Activated naive CD8-positive, alpha-beta T cell treated with anti-CD3 and anti-CD28 coated beads, Interleukin-2, amount 50 U/mL, for 24 hours (primary cell): ENCODE measurements at places on chromosomes 12 and 14.

DNA sequence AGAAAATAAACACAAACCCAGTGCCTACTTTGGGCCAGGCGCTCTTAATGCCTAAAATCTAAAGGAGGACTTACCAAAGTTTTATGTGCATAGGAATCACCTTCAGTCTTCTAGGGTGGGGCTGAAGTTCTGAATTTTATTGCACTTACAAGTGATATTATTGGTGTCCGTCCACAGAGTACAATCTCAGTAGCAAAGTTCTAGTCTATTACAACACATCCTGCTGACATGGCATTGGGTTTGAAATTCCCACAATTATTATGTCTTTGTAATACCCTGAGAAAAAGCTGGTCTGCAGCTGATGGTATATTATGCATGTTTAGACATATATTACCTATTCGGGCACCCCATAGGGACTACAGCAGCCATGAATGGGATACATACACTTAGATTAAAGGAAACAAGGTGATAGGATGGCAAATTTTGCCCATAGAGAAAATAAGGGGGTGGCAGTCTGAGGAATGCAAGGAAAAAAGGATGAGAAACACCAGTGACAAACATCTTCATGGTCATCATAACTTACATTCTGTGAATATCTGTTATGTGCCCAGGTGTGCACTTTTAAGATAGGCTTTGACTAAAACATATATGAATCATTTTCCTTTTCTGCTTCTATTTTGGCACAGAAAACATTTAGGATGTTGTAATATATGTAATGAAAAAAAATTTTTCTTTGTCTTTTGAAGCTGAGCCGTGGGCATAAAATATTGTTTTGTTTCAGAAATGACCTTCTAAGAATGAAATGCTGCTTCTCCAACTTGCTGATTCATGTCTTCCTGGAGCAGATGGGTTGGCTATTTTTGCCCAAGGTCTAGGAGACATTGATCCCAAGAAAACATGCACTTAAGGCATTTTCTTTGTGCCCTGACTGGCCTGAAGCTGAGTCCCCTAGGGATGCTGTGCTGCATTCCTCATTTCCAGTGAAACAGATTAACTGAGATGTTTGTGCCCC, 27.2 kb upstream of the ALG10 start:
- DNase-seq: no peak

DNA sequence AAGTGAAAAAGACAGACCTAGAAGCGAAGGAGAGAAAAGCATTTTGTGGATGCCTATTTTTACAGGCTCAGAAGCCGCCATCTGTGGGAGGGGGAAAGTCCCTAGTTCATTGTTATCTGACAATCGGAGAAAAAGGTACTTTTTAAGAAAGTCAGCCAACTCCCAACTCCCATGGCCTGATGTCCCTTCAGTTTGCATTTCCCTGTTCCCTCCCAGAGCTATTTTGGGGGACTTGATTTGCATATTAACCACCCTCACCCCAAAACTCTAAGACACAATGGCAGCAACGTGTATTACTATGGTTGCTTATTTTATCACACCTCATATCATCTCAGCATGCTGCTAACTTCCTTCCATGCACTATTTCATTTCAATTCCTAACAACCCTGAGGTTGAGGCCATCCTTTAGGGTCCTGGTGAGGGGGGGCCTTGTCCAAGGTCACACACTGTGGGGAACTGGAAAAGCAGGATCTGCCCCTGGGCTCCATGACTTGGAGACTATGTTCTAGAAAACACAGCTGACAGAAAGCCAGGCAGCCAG, 18.7 kb downstream of the HVCN1 start:
- peak; percentile 60 for DNase-seq

DNA sequence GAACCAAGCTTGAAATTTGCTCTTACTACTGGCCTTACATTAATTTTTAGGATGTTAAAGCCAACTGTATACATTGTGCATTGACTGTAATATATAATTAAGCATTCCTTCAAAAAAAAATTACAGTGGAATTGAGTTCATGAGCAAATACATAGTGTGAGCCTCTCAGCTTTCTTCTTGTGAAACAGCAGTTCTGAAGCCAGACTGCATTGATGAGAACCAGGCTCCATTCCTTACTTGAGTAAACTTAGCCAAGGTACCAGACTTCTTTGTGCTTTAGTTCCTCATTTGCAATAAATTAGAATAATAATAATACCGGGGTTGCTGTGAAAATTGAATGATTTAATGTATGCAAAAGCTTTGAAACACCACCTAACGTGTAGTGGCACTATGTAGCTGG, 169.5 kb downstream of the ANO4 start:
- DNase-seq: no peak

DNA sequence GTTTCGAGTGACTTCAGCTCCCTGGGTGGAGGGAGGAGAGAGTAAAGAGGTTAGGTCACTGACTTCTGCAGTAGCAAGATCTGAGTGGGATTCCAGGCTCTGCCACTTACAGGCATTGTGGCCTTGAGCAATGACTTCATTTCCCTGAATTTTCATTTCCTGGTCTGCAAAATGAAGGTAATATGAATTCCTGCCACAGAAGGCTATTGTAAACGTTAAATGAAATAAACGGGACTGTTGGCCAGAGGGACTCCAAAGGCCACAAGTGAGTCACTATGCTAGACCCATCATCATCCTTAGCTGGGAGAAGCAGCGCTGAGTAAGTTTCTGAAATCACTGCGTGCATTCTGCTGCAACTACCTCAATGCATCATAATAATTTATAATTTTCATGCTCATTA, 807.8 kb downstream of the AACS start:
- DNase-seq: no peak

DNA sequence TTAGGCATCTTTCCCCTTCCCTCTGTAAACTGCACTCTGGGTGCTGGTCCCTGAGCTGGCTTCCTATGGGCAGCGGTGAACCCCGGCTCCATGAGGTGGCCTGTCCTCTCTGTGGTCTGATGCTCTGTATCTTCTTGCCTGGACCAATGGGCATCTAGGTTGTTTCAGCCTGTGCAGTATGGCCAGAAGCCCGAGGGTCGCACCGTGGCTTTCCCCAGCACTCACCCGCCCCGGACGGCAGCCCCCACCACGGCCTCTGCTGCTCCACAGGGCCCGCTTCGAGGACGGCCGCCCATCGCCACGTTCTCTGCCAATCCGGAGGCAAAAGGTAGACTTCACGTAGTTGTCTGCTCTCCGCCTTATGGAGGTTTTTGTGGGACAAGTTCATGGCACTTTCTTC, 70.1 kb downstream of the EP400 start:
- no peak for DNase-seq

DNA sequence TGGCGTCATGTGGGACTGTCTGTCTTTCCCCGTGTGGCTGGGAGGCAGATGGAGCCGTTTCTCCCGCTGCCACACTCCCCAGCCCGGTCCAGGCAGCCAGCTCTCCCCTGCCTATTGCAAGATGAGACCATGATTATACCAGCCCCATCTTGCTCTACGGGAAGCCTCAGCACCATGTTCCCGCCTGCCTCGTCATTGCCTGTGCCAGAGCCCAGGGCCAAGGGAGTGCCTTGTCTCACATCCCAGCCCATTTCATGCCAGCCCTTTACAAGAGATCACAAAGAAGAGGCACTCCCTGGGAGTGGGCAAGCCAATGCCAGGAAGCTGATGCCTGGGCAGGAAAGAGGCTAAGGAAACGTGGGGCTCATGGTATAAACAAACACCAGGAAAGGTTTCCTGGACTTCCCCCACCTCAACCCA, 23.9 kb downstream of the GPR68 start:
- no peak for DNase-seq

GRCh38 chr12:48183091-48183875, at the start of gene CCDC184:
Gene CCDC184, plus strand, starts transcription at chr12:48183644. Its CDS starts 479 bp downstream, at chr12:48184123.
- DNase-seq: peak; percentile 64

DNA sequence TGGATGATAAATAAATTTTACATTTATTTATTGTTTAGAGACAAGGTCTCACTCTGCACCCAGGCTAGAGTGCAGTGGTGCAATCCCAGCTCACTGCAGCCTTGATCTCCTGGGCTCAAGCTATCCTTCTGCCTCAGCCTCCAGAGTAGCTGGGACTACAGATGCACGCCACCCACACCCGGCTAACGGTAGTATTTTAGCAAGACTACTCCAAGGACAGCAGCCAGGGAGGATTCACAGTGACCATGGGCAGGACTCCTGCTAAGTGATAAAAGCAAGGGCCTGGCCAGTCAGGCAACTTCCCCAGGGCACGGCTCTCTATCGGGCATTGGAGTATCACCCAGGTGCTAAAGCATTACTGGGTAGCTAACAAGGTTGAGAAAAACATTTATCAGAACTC, 55.4 kb downstream of the ARL6IP4 start:
- no peak for DNase-seq

DNA sequence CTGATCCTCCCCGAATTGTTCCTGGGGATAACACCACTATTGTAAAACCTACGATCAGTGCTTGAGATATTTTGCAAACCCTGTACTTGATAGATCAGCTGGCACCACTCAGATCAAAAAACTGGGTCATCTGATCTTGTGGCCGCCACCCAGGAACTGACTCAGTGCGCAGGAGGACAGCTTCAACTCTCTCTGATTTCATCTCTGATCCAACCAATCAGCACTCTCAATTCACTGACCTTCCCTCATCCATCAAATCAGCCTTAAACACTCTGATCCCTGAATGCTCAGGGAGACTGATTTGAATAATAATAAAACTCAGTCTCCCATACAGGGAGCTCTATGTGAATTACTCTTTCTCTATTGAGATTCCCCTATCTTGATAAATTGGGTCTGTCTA, 4.2 kb upstream of the XPOT start:
- DNase-seq: no peak

- no peak for DNase-seq
These were observed 44.7 kb downstream of the PTPN11 start for GRCh38 chr12:112463478-112463877.

- no peak for DNase-seq
These were observed 335.5 kb upstream of the SFSWAP start for GRCh38 chr12:131375261-131375971.

DNA sequence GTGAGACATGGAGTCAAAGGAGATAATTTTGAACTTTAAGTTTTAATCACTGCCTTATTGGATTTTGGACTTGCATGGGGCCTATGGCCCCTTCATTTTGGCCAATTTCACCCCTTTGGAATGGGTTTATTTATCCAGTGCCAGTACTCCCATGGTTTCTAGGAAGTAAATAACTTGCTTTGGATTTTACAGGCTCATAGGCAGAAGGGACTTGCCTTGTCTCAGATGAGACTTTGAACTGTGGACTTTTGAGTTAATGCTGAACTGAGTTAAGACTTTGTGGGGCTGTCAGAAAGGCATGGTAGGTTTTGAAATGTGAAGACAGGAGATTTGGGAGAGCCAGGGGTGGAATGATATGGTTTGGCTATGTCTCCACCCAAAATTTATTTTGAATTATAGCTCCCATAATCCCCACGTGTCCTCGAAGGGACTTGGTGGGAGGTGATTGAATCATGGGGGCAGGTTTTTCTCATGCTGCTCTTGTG, 448.1 kb downstream of the NAV3 start:
- DNase-seq: no peak

- no peak for DNase-seq
These were observed 256.5 kb upstream of the HMGA2 start for GRCh38 chr12:65567820-65568219.

DNA sequence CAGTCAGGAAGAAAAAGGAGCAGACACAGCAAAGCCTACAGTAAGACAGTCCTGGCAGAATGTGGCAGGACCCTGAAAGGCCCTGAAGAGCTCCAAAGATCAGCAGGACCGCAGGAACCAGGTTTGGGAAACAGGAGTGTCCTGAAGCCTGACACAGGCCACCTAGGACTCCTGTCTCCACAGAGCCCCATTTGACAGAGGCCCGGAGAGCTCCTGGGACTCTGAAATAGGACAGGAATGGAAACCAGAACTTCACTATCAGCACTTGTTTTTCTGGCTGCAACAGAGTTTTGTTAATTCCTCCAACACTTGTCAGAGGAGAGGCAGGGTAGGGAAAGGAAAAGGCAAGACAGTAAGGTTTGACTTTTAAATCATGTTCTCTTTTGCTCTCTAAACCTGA, 12.9 kb downstream of the STXBP6 start:
- no peak for DNase-seq

GRCh38 chr12:105910030-105910429, 228.7 kb downstream of the NUAK1 start:
- no peak for DNase-seq

- DNase-seq: peak; percentile 11
These were observed 2.0 kb downstream of the ZBTB25 start for GRCh38 chr14:64501411-64502171.

DNA sequence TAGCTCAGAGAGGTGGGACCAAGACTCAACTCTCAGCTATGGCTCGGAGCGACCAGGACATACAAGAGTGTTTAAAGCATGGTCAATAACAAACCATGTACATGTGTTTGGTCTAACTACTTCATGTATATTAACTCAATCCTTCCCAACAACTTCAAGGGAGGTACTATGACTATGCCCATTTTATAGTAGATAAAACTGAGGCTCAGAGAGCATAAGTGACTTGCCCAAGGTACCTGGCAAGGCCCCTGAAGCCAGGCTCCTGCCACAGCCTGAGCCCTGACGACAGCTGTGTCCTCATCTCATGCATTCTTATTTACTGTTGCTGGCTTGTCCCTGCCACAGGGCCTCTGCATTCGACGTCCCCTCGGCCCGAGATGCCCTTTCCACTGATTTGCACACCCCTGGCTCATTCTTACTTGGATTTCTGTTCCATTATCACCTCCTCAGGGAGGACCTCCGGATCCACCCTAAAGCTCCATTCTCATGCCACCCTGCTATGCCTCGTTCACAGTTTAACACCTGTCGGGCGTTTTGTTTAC, 2.6 kb downstream of the TESC start:
- DNase-seq: no peak

GRCh38 chr12:105836242-105836622, 302.5 kb downstream of the NUAK1 start:
- no peak for DNase-seq

DNA sequence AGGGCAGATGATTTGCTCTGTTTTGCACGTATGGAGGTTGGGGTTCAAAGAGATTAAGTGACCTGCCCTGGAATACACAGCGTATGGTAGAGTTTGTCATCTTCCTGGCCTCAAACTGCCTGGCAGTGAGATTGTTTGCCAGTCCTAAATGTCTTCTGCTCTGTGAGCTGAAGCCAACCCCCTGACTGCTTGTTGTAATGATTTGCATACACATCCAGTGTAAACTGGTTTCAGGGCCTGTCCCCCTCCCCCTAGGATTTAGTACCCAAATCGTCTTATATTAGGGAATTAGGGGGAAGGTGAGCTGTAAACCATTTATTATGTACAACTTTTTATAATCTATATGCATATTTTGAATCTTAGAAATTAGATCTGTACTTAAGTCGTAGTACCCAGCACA, 38.4 kb downstream of the AKAP3 start:
- no peak for DNase-seq

GRCh38 chr12:9699898-9700605, 30.5 kb downstream of the CLEC2D start:
- DNase-seq: no peak
